ENCODE measurements at places on chromosomes 3 and 15. TPM values are rescaled to one million over a fixed set of nuclear protein-coding genes. Genes with fewer than 3 reads are reported as not detected.

DNA sequence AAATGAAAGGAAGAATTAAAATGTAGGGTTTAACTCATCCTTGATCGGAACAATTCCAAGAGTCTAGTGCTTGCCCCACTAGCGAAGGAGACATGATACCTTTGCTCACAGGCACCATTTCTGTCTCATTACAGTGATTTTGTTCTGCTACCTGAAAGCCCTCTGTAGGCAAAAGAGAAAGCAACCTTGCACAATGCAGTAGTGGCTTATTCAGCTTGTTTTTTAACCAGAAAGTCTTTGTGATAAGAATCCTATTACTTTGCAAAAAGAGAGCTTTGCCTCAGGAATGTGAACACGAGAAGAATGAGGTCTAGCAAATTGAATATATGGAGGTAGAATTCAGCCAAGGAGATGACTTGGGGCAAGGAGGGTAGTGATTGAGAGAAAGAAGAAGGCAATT lies 684.4 kb downstream of the GRM7 start:
- DNase-seq: no peak

GRCh38 chr15:92954578-92954977 lies 54.5 kb downstream of the CHD2 start:
- no peak for DNase-seq

The TMEM41A gene
- total RNA-seq: 10.0 TPM

DNA sequence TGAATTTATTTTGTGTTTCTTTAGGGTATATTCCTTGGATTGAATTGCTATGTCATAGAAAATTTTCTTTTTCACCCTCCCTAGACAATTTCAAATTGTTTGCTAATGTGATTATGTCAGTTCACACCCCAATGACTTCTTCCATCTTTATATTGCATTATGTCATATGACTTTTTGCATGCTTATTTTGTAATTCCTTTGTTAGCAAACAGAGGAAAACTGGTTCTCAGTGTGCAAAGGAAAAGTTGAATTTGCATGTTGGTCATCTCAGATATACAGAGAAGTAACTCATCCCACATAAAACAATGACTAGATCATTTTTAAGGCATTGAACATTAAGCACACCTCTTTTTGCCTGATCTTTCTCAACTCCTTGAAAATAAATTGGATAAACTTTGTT lies 3.3 kb upstream of the RNF13 start:
- no peak for DNase-seq

DNA sequence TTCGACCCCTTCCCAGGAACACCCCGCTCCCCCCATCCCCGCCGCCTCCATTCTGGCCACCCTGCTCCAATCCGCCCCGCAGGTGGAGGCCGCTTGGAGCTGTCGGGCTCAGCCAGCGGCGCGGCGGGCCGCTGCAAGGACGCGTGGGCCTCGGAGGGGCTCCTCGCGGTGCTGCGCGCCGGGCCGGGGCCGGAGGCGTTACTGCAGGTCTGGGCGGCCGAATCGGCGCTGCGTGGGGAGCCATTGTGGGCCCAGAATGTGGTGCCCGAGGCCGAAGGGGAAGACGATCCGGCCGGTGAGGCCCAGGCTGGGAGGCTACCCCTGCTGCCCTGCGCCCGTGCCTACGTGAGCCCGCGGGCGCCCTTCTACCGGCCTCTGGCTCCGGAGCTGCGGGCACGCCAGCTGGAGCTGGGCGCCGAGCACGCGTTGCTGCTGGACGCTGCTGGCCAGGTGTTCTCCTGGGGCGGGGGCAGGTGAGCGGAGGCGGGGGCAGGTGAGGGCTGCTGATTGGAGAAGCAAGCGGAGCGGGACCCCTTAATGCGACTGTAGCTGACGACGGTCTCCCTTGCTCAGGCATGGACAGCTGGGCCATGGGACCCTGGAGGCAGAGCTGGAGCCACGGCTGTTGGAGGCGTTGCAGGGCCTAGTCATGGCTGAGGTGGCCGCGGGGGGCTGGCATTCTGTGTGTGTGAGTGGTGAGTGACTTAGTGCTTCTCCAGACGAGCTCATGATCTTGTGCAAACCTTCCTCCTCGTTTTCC lies 2.5 kb downstream of the RCCD1 start:
- no peak for DNase-seq

The C3orf20 gene
- not detected for total RNA-seq

- no peak for DNase-seq
Observed at GRCh38 chr3:122101646-122102045, 46.5 kb downstream of the CD86 start.

The PCLAF gene
- 1.1 TPM for total RNA-seq

The ZNF609 gene
- 16.9 TPM for total RNA-seq

DNA sequence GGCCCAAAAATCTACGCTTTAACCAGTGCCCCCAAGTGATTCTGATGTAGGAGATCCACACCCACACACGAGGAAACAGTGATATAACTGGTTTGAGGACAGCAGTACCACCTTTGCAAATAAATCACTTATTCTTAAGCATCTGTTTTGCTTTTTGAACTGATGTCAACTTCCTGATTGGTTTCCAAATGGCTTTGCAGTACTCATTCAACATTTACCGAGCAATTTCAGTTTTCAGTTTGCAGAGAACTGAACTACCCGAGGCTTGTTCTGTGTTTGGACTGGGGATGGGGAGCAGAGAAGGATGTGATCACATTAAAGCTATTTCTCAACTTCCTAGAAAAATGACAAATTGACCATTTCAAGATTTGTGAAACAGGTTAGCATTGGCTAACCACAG lies 1.1 kb upstream of the GYG1 start:
- no peak for DNase-seq

- DNase-seq: no peak
Observed at GRCh38 chr15:60803059-60803458, 324.1 kb upstream of the ICE2 start.

DNA sequence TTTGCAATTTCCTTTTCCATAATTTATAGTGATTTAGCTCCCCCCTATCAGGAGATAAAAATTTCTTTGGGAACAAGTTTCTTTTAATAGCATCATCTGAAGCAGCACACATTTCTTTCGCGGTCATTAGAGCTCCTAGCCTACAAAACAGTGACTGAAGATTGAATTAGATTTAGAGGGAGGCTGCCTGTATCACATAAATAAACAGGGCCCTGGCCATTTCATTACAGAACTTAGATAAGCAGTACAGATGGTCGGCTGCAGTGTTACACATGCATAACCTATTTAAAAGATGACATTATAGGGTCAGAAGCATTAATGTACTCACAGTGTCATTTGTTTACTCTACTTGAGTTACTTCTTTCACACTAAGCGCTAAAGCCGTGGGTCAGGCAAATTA lies 81.4 kb upstream of the SLC25A26 start:
- DNase-seq: no peak

DNA sequence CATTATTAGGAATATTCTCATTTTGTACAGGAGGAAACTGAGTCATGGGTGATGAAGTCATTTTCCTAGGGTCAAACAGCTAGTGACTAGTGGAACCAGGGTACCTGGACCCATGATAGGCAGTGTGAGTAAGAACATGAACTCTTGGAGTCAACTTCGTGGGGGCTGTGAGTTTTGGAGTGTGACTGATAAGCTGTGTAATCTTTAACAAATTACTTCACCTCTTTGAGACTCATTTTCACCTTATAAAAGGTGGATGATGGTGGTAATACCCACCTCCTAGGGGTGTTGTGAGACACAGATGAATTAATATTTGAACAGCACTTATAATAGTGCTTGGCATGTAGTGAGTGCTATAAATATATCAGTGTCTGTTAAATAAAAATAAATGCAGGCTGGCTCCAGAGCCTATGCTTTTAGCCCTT lies 9.1 kb downstream of the SEMA6D start:
- no peak for DNase-seq

DNA sequence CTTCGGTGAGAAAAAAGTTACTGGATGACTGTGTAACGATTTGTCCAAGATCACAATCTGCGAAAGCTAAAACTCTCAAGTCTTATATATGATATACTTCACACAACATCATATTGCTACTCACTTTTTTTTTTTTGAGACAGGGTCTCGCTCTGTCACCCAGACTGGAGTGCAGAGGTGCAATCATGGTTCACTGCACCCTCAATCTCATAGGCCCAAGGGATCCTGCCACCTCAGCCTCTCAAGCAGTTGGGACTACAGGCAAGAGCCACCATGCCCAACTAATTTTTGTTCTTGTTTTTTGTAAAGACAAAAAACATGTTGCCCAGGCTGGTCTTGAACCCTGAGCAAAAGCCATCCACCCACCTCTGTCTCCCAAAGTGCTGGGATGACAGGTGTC lies 5.4 kb upstream of the ATP13A4 start:
- DNase-seq: no peak

DNA sequence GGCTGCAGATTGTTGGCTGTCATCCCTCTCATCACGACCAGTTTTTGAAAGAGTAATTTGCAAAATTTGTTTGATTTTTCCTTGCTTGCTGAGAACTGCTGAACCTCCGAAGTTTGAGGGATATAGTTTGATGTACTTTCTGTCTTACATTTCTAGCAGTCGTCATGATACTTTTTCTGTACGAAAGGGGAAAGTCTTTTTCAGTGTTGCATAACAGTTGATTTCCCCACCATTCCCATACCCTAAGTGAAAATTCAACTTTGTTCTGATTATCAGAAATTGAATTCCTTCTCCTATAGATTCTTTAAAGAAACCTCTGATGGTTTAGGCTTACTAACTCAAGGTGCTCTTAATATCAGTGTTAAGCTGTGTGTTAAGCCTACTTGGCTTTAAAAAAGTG lies 1.6 kb downstream of the PDE8A start:
- no peak for DNase-seq

DNA sequence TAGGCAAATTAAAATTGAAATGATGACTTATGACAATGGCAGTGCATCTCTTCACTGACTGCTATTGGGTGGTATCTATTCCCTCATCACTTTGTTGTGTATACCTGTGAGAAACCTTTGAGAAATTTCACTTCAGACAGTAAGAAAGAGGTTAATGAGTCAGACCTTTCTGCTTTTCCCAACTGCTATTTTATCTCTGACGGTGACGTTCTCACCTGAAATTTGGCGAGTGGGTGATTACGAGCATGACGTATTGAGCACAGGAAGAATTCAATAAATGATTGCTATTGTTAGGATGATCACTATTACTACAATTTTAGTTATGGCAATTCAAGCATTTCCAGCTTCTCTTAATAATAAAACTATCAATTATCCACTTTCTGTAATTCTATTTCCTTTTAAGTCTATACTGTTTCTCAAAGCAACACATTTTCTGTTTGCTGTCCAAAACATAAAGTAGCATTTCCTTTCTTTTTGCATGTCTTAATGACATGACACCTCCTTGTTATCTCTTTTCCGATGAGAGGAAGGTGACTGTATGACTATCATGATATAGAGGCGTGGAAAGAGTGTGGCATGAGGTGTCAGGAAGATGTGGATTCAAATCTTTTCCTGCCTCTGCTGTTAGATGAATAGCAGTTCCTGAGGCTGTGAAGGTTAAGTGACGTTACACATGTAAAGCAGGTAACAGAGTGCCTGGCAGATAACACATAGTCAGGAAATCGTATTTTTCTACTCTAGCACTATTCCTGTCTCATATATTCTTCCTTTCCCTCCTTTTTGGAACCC lies 504.9 kb upstream of the SEMA6D start:
- DNase-seq: no peak

DNA sequence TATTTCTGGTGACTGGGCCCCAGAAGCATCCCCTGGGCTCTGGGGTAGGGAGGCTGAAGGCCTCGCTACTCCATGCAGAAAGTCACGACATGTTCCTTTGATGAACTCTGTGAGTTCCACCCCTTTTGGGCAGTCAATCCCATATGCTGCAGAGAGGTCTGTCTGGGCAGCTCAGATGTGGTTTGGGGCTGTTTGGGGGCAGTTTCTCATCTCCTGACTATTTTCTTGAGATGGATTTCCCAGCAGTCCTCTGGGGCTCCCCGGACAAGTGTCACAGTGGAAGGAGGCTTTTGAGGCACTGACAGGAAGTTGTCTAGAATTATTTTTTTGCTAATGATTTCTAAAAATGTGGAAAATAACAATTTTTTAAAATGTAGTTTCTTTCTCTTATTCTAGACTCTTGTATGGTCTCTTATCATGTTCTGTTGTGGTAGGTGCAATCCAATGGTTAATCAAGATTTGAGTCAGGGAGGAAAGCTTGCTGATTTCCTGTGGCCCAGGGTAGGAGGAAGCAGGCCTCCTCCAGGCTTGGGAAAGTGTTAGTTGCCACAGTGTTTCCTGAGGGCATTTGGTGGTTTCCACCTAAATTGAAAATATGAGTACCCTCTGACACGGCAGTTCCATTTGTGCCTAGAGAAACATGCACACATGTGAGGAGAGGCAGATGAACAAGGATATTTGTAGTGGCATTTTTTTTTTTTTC lies 19.9 kb upstream of the TATDN2 start:
- no peak for DNase-seq

Data from Right ventricle myocardium inferior (tissue), 1 donor.